ENCODE measurements at places on chromosomes 12 and 14.

DNA sequence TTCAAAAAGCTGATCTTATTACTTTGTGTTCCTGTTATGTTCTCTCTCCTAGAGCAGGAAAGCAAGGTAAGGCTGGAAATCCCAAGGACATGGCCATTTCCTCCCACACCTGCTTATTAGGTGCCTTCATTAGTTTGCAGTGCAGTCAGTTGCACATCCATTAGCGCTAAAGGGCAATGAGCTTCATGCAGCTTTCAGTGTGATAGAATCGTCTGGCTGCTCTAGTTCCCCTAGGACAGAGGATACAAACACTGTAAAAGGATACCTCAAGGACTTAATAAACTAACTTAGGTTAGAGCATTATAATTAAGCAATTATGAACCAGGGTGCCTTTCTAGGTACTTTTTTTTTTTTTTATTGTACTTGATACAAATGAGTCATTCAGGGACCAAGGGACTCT, 21.1 kb downstream of the TMEM117 start:
- no peak for DNase-seq

- no peak for DNase-seq
These were observed 46.8 kb downstream of the TMEM30B start for GRCh38 chr14:61234215-61234916.

DNA sequence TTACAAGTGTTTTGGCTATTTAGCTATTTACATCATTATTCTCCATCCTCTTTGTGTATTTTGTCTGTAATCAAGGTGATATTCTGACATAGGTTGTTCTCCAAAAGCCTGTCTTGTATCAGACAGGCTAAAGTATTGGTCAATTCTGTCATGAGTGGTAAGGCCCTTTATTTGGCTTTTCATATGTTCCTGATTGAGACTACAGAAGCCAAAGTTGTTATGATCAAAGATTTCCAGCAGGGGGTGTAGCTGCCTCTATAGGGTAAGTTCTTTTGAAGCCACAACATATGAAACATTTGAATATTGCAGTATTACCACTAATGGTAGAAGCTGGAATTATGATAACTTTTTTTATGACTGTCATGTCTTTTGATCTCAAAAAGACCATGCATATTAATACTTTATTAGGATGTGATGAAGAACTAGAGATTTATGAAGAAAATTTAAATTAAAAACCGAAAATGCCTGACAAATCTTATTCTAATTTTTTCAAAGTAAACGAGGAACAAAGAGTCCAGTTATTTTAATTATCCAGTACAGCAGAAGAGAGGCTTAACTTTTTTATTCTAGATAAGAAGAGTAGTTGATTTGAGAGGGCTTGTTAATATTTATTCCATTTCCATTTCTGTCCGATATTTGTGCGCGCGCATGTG, 3.4 kb upstream of the ARHGAP5 start:
- DNase-seq: no peak

DNA sequence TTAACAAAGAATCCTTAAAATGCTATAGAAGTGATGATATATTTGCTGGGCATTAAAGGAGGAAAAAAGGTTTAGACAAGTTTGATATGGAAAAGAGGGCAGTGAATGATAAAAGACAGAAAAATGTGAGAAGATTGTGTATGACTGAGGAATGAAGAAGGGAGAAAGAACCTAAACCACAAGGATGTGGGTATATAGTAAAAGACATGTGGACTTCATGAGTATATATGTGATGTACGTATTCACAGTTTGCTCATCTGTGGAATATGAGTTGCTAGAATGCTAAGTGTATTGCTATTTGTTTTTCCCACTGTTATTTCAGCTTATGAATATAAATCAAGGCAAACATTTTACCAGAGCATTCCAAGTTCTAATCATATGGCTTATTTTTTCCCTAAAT, 2.1 kb upstream of the SLC16A7 start:
- DNase-seq: no peak

DNA sequence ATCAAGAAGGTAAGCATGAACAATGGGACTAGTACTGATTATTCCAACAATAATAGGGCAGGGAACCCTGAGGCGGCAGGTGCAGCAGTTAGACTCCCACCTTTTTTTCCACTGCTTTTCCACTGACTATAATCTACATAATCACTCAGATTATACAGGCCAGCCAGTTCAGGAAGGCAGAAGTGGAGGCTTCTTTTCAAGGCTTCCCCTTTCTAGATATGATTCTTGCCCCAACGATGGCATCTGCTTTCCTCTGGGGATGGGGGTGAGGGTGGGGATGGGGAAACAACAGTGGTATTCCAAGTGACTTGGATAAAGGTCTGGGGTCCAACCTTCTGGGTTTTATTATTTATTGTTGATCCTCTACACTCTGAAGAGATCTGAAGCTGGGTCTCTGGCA, 331 bp downstream of the NCKAP1L start:
- no peak for DNase-seq

GRCh38 chr12:128570191-128571065, 253.3 kb downstream of the SLC15A4 start:
- DNase-seq: no peak

GRCh38 chr14:74135426-74135825, 50.7 kb downstream of the LIN52 start:
- DNase-seq: no peak

- DNase-seq: no peak
These were observed 40.2 kb downstream of the UBE3B start for GRCh38 chr12:109517619-109518018.

- DNase-seq: peak; percentile 67
These were observed 18.7 kb downstream of the ZBTB39 start for GRCh38 chr12:56987551-56988053.

- DNase-seq: no peak
These were observed 58.2 kb downstream of the FBXW8 start for GRCh38 chr12:116968986-116969385.

- DNase-seq: no peak
These were observed 35.5 kb downstream of the BORCS5 start for GRCh38 chr12:12392413-12392812.

DNA sequence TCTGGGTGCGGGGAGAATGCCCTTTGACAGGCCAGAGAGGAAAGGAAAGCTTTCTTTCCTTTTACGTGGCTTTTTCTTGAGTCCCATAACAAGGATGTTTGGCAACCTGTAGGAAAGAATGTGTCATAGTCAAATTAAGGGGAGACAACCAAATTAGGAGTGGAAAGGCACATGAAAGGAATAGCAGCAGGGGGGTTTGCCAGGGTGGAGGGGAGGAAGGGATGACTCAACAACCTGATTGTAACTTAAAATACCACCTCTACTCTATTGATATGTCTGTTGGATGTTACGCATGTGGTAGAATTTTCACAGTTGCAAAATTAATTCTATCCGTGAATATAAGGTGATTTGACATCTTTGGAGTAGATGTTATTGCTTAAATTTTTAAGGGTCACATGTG, 28.5 kb upstream of the MYBPC1 start:
- no peak for DNase-seq

DNA sequence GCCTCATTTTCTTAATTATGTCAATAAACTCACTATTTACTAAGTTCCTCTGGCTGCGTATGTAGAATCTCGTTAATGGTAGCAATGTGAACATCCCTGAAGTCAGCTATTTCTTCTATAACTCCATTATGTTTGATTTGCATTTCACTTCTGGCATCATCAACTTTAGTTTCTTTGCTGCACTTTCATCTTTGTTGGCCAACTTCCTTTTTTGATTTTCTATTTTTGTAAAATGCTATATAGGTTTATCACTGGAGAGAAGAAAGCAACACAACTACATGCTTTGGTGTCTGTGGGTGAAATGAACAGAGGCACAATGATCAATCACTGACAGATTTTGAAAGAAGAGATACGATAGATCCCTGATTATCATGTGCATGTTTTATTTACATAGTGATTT, 58.5 kb upstream of the ATF7IP start:
- no peak for DNase-seq

DNA sequence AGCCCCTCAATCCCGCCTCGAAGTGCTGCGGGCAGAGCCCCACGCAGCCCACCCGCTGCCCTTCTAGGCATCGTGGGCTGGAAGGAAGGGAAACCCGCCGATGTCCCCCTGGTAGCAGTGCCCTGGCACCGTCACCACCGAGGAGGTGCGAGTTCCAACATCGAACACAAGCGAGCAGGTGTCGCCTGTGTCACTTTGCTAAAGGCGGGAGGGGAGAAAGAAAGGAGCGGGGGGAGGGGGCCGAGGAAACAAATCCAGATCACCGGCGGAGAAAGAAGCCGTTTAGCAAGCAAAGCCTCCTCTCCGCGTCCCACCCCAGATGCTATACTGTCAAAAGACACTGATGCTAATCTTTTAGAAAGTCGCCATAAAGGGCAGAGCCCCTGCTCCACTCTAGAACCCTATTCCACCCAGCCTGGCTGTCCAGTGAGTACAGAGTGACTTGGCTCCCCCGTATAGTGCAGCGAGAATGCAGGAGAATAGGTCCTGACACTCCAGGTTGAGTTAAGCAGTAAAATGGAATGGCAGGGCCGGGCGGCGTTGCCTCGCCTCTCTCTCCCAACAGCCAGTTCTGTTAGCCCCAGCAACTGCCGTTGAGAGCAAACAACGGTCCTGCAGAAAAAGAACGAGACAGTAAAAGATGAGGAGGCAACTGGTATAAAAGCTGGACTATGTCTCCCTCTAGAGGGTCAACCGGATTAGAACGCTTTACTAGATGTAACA, 67.9 kb upstream of the USP15 start:
- no peak for DNase-seq

- no peak for DNase-seq
These were observed 4.8 kb downstream of the DGKA start for GRCh38 chr12:55935738-55936151.

GRCh38 chr12:11026118-11026517, 3.7 kb upstream of the TAS2R19 start:
- no peak for DNase-seq

- peak; percentile 70 for DNase-seq
These were observed 28.8 kb upstream of the HIGD1C start for GRCh38 chr12:50923361-50924130.

DNA sequence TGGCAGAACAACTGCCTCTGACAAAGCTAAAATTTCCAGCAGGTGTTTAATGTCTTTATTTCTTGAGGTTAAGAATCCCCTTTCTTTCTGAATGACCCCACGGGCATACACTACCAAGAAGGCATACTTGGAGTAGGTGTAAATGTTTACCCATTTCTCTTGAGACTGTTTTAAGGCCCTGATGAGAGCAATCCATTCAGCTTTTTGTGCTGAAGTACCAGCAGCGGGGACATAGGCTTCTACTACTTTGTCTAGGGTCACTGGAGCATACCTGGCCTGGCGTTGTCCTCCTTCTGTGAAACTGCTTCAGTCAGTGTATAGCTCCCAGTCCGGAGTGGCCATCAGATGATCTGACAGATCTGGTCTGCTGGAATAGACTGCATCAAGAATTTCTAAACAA, 22.7 kb downstream of the ANG start:
- no peak for DNase-seq

DNA sequence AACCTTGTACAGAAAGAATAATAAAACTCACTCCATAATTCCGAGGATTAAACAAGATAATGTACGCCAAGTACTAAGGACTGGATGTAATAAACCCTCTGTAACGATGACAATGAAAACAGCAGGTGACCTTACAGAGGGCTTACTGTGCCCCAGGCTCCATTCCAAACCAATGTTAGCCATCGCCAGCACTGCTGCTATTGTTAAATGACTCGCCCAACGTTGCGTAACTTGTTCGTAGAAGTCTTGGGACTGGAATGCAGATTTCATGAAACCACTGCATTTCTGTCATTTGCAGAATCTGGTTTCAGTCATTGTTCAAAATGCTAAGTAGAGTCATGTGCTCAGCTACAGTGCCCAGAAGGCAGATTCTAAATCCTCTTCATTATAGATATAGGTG, 728 bp upstream of the STON2 start:
- no peak for DNase-seq

GRCh38 chr12:9390761-9391160, 182.6 kb upstream of the PZP start:
- DNase-seq: no peak

DNA sequence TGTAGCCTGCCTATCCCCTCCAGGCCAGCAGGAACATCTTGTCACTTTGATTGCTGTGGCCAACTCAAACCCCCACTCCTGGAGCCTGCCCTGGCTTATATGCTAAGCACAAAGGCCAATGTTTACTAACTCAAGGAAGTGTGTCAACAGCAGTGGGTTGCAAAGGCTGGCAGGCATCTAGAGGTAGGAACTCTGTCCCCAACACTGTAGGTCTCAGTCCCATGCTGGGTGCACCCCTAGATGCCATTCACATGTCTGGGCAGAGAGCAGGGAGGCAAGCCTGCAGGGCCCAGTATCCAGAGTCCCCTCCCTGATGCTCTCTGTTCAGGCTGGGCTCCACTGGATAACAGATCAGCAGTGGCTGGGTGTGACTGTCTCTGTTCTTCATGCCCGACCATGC, 1.6 kb upstream of the HPD start:
- no peak for DNase-seq

DNA sequence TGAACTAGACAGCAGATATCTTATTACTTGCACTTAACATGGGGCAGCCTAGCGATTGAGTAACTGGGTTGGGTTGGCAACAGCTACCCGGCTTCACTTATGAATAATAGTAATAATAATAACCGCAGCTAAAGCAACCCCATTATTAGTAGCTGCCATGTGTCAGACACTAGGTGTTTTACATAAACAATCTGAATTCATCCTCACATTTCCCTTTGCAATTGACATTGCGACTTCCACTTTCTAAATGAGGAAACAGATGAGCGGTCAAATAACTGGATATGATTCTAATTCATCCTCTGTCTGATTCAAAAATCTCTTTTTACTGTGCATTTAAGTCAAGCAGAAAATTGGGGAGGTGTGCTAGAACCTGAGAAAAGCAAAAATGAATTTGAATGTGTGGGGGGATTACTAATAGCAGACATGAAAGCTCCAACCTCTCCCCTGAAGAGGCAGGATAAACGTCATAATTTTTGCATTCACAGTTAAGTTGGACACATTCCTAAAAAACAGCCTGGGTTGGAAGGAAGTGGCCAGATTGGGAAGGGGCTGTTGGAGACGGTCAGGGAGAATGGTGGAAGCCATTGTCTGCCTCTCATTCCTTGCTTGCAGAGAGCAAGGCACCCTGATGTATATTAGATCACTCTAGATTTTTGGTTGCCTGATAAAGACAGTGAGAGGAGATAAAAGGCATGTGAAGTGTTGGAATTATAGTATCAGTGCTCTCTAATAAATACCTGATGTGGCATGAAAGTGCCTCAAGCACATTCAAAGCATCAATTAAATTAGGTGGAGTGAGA, 13.1 kb downstream of the EMP1 start:
- DNase-seq: no peak

- DNase-seq: no peak
These were observed 345.6 kb downstream of the APAF1 start for GRCh38 chr12:98990648-98991047.

GRCh38 chr14:22276913-22277816, 311.9 kb downstream of the DAD1 start:
- DNase-seq: no peak
